Hematopoietic multipotent progenitor cell treated with erythropoietin and hydrocortisone succinate and interleukin-3 and kit ligand, for 15 days (in vitro differentiated cells): ENCODE measurements at places on chromosomes 2 and 18.

GRCh38 chr2:27921880-27922547, 31.5 kb downstream of the BABAM2 start:
- DNase-seq: no peak

GRCh38 chr2:268323-268722, 3.6 kb downstream of the ACP1 start:
- peak; percentile 82 for DNase-seq

GRCh38 chr2:42217914-42218313, 48.8 kb downstream of the EML4 start:
- DNase-seq: no peak

DNA sequence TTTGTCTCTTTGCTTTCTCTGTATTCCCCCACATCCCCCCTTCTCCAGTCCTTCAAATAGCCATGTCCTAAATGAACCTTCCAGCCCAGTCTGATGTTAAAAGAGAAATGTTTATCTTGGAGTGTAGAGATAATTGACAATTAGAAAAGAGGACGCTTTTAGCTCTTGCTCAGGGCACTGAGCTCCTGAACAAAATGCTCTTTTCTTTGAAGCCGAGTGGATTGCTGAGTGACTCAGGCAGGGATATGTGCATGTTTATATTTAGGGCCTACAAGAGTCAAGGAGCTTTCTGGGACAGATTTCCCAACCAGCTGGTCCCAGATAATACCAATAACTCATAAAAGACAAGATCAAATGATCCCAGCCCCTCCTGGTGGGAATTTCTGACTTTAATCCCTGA, 88.0 kb upstream of the SETBP1 start:
- DNase-seq: no peak

DNA sequence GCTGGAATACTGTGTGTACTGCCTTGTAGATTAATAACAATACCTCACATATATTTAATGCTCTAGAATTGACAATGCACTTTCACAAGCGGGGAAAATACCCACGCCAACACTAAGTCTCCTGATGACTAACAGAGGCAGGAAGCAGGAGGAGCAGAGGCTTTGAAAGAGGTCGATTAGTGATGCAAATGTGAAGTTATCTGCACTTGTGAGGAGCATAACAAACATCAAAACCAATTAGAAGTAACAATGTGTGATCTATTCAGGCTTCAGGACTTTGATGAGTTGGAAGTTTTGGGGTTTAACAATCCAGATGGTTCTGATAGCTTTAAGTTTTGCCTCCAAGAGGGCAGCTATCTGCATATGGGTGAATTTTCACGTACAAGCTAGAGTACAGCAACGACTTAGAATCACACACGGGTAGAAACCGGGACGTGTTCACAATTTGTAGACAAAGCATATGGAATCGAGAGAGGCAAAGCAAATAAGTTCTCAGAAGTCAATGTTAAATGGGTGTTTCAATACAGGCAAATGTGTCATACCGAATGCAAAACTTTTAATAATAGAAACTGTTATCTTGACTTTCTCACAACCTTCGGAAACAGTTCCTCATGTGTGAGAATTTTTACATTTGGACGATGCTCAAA, 114.5 kb downstream of the METTL8 start:
- DNase-seq: no peak

- DNase-seq: no peak
Measured at GRCh38 chr2:60505240-60505879, 48.1 kb downstream of the BCL11A start.
